ENCODE measurements at places on chromosomes 5 and 9.

GRCh38 chr5:116573702-116574366 is 789 bp downstream of the SEMA6A start:
- DNase-seq = no peak

DNA sequence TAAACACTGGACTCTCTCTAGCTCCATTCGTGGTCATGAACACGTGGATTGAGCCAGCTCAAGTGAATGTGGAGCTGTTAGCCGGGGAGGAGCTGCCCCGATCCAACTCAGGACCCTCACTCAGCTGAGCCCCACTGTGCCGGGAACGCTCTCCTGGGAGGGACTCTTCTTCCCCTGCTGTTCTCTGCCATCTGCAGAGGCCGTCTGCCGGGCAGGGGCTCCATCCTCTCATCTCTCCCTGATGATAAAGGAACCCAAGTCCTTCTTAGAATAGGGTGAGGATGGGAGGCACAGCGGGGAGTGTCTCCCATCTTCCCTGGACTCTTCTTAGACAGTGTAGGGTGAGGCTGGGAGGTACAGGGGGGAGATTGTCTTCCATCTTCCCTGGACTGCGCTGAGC is 120.5 kb upstream of the IRX4 start:
- DNase-seq = no peak

DNA sequence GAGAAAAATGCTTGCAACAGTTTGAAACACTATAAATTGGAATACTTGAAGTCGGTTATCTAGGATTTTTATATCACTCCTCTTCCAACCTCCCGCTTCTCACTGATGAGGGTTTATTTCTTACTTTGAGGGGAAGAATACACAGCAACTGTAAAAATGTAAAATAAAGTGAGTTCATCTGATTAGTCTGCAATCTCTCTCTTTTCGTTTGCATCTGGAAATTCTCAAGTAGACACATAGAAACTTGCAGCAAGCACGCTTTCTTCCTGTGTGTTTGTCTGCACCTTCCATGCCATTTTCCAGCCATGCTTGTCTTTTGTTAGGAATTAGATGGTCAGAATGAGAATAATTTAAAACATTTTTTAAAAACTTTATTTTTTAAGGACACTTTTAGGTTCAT is 45.1 kb upstream of the TAF11L2 start:
- no peak for DNase-seq

- no peak for DNase-seq
Measured at GRCh38 chr5:1175015-1175414, 26.4 kb upstream of the SLC6A19 start.

- no peak for DNase-seq
Measured at GRCh38 chr9:88831713-88832407, 159.4 kb upstream of the S1PR3 start.

- no peak for DNase-seq
Measured at GRCh38 chr5:153823036-153823435, 215.7 kb downstream of the FAM114A2 start.

DNA sequence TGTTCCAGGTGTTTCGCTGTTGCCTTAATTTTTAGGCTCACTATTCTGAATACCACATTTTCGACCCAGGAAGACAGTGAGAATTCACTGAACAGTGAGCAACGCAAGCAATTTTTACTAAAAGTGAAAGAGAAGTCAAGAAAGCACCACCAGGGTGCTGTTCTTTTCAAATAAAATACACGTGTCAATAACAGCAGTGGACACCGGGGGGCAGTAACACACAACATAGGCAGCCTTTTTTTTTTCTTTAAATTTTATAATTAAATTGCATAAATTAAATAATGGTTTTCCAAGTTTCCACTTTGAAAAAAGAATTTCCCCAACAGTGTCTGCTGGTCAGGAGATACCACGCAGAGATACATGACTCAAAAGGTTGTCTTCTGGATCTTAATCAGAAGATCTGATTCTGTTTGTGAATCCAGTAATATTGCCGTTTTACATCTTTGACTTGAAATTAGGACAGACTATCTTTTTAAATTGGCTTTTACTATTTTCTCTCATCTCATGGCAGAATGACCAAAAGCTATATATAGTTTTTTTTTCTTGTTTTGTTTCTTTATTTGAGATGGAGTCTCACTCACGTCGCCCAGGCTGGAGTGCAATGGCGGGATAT is 47.1 kb upstream of the SH3GL2 start:
- no peak for DNase-seq

GRCh38 chr9:109473329-109473728 is 24.8 kb downstream of the PTPN3 start:
- no peak for DNase-seq

DNA sequence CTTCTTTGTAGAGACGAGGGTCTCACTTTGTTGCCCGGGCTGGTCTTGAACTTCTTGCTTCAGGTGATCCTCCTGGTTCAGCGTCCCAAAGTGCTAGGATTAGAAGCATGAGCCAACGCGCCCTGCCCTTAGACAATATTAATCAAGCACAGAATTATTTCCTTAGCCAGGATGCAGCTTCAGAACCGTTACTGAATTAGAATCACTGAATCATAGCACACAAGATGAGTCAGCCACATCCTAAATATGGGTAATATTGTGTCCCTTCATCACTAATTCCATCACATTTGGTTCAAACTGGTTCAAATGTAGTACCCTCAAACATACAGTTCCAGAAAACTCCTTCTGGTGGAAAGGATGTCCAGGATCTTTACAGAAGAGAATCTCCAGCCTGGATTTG is 82.7 kb downstream of the BNC2 start:
- no peak for DNase-seq

- no peak for DNase-seq
Measured at GRCh38 chr9:34520505-34521385, 2.0 kb downstream of the ENHO start.

GRCh38 chr9:95981761-95982390 is 106.4 kb downstream of the ERCC6L2 start:
- no peak for DNase-seq

- no peak for DNase-seq
Measured at GRCh38 chr5:76672242-76672641, 43.7 kb upstream of the F2R start.

- no peak for DNase-seq
Measured at GRCh38 chr5:151661968-151662732, 24.6 kb downstream of the SPARC start.

- no peak for DNase-seq
Measured at GRCh38 chr9:136275655-136276429, 28.1 kb downstream of the CCDC187 start.

GRCh38 chr5:53817183-53817582 is 256.7 kb downstream of the NDUFS4 start:
- no peak for DNase-seq
